ENCODE measurements at places on chromosomes 13 and 19.

GRCh38 chr19:7250951-7251350, 43.3 kb downstream of the INSR start:
- DNase-seq = no peak

GRCh38 chr13:73948848-73949529, 185.2 kb downstream of the KLF12 start:
- DNase-seq = no peak

DNA sequence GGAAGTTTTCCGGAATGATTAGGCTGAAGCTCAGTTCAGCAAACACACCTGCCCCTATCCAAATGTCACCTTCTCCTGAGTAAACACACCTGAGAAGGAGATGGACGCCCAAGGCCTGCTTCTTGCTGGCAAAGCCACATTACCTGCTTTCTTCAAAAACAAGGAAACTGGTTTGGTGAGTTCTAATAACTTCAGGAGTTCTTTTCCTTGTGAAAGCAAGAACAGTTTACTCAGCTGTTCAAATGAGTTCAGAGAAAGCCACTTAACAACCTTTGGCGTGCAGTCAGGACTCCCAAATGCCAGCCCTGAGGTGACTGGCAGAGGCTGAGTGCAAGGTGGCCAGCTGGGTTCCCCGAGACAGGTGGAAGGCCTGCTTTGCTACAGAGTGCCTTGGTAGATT, 160.5 kb downstream of the STK24 start:
- DNase-seq = no peak

DNA sequence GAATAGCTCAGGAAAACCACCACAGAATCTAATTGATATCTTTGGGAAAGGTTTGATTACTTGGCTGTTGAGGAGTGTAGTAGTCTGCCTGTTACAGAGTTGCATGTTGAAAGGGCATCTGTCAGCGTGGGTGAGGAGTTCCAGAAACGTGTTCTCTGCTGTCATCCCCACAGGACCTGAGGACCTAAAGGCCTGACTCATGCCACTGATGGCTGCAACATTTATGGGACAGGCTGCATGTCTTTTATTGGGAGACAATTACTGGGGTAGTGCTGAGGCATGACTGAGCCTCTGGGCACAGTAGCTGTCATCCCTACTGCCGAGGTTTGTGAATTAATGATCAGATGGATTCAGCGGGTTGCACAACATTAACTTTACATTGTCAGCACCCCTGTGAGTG, 525.9 kb downstream of the GPC6 start:
- no peak for DNase-seq

- DNase-seq = no peak
Measured at GRCh38 chr19:2733930-2734588, 5.8 kb downstream of the SLC39A3 start.
